Activated CD4-positive, CD25-positive, alpha-beta regulatory T cell treated with anti-CD3 and anti-CD28 coated beads, Interleukin-2, amount 50 U/mL, for 24 hours (primary cell): ENCODE measurements at places on chromosomes 11 and 22.
A peak's percentile ranks its signal among the peaks of the same experiment; 100 is the strongest.

DNA sequence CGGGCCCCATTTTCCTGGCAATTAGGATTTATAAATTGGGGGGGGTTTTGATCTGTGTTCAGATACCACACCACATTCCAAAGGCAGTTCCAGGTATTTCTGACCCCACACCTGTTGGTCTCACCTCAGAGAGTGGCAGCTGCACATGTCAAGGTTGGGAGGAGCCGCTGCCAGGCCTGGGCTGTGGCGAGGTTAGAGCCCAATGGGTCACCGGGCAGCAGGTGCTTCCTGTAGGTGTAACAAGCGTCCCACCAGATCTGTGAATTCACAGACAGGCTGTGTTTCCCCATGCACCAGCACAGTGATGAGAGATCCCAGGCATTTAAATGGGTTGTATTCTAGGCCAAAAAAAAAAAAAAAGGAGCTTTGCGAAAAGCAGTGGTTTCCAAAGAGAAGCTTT lies 58.6 kb downstream of the CABIN1 start:
- no peak for ATAC-seq

DNA sequence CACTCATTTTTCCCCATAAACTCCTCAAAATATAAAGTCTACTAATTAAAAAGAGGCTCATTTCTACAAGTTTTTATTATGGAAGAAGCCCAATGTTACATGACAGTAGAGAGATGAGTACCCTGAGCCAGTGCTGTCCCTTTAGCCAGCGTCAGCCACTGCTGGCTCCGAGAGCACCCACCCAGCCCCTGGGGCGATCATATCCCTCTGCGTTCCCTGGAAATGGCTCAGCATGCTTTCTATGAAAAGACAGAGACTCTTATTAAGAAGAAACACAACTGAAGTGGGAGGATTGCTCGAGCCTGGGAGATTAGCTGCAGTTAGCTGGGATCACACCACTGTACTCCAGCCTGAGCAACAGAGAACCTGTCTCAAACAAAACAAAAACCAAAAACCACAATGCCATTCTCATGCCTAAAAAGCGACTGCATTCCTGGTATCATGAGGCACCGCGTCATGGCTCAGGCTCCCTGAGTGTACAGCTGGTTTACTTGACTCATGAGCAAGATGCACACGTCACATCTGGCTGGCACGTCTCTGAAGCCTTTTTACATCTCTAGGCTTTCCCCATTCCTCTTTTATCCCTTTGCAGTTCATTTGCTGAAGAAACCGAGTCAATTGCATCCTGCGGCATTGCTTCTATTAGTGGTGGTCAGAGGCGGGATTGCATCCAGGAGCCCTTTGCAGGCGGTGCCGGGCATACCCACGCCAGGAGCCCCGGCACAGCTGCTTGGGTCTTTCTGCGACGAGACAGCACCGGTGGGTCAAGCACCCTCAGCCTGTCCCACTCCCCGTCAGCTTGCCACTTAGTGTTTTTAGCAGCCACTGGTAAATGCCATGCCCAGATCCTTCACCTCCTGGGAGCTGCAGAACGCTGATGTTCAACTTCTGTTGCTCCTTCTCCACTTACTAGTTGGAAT lies 119.9 kb downstream of the CTTN start:
- ATAC-seq: no peak

GRCh38 chr11:108392353-108392752 lies 75.0 kb downstream of the C11orf65 start:
- no peak for ATAC-seq

- no peak for ATAC-seq
These were observed 4.4 kb downstream of the DCPS start for GRCh38 chr11:126308271-126308671.

DNA sequence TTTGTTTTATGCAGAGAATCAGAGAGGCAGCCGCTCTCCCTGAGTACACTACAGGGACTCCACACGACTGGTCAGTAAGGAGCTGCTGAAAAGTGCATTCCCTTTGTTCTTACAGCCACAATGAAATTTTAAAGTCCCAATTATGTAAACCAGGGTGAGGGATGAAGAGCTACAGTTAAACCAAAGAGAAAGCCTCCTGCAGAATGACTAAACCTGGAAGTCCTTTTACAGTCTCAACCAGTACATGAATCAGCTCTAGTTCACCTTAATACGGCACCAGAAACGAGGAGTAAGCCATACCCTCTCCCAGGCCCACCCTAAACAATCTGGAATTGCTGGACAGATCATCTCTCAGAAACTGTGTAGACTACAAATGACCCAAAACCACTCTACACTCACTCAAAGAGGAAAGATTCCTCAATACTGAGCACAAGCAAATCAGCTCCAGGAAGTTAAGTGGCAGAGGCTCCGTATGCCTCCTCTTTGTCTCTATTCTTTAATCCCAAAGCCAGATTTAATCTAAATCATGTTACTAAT lies 113.1 kb downstream of the RBFOX2 start:
- ATAC-seq: no peak

DNA sequence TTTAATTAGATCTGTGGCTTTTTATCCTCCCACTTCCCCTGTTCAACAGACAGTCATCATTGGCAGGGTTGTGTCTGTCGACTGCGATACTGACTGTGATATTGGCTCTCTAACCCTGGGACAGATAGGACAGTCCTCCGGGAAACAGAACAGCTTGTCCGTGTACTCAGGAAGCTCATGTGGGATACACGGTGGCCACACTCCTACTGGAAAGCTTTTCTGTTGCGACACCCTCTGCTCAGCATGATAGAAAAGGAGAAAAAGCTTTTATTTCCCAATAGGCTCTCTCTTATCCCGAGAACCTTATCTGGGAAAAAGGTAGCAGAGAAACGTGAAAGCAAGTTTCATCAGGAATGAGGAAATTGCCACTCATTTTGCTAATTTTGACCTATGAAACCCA lies 60.4 kb upstream of the HSPA8 start:
- ATAC-seq: no peak

DNA sequence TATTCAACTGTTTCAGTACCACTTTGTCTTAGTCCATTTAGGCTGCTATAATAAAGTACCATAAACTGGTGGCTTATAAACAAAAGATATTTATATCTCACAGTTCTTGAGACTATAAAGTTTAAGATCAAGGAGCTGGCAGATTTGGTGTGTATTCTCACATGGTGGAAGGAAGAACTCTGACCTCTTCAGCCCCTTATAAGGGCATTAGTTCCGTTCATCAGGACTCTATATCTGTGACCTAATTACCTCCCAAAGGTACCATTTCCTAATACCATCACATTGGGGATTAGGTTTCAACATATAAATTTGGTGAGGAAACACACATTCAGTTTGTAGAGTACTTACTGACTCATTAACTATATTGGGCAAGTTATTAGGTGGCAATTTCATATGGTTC lies 10.7 kb upstream of the ARL14EP start:
- ATAC-seq: no peak

DNA sequence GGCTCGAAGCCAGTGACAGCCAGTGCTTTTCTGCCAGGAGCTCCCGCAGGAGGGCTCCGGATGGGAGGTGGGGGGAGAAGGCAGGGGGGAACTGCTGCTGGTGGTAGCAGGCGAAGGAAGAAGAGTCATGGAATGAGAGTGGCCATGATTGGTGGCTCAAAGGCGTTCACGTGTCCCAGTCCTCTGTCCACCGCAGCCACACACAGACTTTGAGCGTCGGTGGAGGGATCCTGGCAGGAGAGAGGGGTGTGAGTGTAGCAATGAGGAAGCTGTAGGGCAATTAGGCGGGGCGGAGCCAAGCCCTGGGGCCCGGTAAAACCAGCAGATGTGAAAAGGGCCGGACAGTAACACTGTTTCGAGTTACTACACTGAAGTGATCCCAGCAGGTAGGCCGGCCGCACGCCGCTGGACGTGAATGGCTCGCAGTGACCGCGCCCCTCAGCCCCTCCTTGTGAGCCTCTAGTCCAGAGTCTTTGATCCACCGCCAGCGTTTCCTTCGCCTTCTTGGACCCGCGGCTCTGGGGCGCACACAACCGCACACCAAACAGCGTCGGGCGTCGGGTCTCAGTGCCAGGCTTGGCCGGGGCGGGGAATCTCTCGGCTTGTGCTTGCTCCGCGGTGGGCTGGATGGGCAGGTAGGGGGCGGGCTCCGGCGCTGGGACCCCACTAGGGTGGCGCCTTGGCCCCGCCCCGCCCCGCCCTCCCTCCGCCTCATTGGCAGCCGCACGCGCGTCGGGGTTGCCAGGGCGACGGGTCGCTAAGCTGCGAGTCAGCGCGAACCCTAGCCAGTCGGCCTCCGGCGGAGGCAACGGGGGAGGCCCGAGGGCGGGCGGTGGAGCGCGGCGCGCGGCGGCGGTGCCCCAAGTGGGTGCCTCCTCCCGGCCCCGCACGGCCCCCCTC lies at the start of gene LRRC10B:
Gene LRRC10B (plus strand): TSS at position 788 of the 900 bp plus-strand sequence. CDS start 250 bp downstream, outside the sequence.
- ATAC-seq: no peak

GRCh38 chr22:19111584-19111983 lies 10.6 kb downstream of the DGCR2 start:
- no peak for ATAC-seq

DNA sequence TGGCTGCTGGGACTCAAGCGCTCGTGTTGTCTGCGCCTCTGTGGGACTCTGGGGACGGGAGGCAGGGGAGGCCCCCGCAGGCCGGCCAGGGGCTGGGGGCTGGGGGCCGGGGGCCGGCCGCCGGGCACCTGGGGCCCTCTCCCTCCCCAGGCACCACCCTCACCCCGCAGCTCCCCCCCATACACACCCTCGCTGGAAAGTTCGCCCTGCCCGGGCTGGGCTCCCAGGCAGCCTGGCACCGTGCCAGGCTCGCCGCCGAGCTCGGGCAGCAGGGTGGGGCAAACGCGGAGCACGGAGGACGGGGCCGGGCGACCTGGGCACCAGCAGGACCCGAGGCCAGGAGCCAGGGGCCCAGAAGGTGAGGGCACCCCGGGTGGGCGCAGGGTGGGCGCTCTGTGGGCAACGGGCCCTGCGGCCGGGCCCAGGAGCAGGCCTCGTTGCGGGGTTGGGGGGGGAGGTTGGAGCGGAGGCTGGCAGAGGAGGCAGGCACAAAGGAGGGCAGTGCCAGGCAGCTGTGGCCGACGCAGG lies 76.7 kb upstream of the WNT7B start:
- ATAC-seq: peak; percentile 56

DNA sequence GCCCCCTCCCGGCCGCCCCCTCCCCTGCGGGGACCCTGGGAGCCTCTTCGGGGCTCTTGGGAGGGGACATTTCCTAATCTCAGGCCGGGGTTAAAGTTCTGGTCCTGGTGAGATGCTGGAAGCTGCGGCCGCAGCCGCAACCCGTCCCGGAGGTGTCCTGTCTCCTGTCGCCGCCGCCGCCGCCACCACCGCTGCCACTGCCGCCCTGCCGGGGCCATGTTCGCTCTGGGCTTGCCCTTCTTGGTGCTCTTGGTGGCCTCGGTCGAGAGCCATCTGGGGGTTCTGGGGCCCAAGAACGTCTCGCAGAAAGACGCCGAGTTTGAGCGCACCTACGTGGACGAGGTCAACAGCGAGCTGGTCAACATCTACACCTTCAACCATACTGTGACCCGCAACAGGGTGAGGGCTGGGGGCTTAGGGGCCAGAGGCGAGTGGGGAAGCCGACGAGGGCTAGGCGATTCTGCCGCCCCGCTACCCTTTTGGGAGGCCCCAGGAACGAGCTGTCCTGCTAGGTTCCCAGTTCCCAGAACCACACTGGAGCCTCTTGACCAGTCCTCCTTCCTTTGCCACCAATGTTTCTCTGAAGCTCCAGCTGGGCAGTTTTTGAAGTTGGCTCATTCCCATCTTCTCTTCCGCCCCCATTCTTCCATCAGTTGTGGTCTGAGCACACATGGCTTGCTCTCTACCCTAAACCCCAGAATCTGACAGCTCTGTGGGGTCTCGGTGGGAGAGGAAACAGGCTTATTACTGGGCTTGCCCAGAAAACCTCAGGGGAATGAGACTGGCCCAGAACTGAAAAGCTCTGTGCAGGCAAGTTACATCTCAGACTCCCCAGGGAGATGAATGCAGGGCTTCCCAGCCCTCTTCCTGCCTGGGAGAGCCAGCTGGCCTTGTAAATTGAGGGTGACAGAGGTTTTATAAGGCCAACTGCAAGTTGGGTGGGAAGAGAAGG lies 781 bp downstream of the SIDT2 start:
- peak; percentile 37 for ATAC-seq

DNA sequence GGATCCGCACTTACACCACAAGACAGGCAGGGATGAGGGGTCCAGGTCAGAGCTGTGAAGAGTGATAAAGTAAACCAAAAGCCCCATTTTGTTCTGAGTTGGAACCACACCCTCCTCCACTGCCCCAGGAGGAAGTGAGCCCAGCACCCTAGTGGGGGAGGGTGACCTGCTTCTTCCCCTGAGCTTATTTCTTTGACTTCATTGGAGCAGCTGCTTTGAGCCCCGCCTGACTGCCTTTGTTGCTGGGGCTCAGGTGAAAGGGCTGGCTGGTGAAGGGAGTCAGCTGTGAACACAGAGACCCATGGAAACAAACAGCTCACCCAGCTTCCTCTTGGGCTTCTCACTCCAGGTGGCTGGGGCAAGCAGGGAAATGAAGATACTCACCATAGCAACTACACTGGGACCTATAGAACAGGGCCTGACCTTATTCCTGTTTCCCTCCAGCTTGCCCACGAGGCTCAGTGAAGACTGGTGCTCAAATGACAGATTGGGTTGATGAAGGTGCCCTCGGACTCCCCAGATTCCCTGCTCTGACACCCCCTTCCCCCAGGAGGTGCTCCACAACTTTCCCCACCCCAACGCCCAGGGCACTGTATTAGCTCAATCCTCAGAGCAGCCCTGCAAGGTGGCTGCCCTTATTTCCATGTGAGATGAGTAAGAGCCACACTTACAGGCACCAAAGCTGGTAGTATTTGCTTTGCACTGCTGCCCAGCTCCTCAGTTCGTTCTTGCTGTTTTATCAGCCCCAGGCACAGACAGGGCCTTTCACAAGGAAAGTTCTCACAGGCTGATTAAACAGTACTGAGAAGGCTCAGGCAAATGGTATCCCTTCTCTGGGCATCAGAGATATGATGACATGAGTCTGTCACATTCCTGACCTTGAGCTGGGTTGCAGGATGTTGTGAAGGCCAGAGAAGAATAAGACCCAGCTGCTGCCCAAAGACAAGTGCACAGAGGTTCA lies 2.4 kb downstream of the UCP2 start:
- ATAC-seq: peak; percentile 33

GRCh38 chr11:46972821-46973220 lies 36.3 kb downstream of the CSTPP1 start:
- ATAC-seq: no peak

- ATAC-seq: no peak
These were observed 12.9 kb upstream of the MRGPRE start for GRCh38 chr11:3245071-3245470.

DNA sequence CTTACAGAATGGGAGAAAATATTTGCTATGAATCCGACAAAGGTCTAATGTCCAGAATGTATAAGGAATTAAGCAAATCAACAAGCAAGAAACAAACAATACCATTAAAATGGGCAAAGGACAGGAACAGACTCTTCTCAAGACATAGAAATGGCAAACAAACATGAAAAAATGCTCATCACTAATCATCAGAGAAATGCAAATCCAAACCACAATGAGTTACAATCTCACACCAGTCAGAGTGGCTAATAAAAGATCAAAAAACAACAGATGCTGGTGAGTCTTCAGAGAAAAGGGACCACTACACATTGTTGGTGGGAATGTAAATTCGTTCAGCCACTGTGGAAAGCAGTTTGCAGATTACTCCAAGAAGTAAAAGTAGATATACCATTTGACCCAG lies 382.0 kb upstream of the ANO3 start:
- no peak for ATAC-seq
